ENCODE measurements at places on chromosomes 7 and 10. TPM values are rescaled to one million over a fixed set of nuclear protein-coding genes. Genes with fewer than 3 reads are reported as not detected.

DNA sequence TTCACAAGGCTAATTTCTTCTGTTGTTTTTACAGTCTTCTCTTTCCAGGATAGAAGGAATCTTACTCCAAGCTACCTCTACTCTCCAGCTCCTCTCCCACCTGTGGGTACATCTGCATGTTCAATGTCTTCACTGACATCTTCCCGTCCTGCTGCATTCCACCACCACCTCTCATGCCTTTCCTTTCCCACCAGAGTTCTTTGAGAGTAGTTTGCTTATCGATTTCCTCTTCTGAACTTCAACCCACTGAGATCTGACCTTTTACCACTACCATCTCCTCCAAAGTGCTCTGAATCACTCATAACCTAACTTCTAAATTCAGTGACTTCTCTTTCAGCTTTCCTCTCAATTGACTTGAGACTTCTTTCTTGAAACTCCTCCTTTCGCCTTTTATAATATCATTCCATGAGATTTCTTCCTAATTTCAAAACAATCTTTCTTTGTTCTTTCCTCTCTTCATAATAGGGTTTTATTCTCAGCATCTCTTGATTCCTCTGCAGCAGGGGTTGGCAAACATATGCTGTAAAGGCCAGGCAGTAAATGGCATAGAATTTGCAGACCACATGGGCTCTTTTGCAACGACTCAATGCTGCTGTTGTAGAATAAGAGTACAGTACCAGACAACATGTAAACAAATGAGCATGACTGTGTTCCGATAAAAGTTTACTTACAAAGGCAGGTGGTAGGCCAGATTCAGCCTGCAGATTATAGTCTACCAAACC lies 22.1 kb downstream of the ACSL5 start:
- no peak for DNase-seq

GRCh38 chr10:95122736-95123135 lies 53.4 kb upstream of the CYP2C8 start:
- no peak for DNase-seq

GNAT3 gene
- total RNA-seq, result not detected

HIPK2 gene
- total RNA-seq, result 39.6 TPM

DNA sequence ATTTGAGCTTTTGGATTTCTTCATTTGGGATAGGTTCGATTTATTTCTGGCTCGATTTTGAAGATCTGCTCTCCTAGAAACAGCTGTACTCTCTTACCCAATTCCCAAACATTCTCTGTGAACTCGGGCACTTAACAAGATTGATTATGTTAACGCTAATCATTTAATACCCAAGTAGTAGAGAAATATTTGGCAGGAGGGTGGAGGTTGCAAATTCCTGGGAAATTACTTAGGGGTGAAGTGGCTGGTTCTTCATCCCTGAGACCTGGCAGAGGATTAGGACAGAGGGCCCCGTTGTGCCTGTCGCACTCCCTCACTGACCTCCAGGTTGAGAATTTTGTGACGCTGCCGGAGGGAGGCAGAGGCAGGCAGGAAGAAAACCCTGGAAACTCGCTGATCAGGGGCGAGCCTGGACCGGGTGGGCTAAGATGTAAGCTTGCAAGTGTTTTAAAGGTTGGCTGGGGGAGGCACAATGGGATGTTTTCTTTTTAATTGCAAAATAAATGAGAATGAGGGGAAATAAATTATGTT lies 182.6 kb downstream of the TCF7L2 start:
- DNase-seq, result no peak

DNA sequence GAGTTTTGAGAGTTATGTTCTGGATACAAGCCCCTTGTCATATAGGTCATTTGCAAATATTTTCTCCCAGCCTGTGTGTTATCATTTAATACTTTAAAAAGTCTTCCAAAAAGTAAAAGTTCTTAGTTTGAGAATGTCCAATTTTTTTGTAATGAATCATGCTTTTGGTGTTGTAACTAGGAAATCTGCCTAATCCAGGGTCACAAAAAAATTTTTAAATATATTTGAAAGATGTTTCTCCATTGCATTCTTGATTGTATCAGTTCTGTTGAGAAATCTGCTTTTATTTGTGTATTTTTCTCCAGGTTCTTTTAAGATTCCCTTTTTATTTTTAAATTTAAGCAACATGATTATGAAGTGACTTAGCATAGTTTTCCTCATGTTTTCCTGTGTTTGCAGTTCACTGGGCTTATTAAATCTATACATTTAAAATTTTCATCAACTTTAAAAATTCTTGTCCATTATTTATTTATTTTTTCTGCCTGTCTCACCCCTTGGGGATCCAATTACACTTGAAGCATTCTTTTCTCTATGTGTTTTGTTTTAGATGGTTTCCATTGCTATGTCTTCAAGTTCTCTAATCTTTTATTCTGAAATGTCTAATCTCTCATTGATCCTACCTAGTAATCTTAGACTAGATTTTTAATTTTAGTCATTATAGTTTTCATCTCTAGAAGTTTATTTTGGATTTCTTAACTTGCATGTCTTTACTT lies 47.0 kb downstream of the CCDC71L start:
- no peak for DNase-seq

- no peak for DNase-seq
Measured at GRCh38 chr7:64266341-64266919, 38.2 kb downstream of the ZNF679 start.

DNA sequence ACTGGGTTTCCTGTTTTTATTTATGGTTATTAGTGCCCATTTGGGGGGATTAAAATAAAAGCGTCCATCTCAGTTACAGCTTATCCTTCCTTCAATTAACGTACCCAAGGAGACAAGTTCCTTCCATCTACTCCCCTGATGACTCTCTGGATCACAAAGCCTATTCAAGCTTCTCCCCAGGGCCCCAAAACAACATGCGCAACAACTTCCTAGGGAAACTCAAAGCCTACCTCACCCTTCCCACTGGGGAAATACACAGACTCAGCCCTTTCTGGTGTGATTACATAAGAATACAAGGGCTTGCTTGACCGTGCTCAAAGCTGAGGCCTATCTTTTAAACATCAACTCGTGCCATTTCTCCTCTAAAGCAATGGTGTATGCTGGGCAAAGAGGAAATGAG lies 112.4 kb downstream of the CDK6 start:
- DNase-seq, result no peak

DNA sequence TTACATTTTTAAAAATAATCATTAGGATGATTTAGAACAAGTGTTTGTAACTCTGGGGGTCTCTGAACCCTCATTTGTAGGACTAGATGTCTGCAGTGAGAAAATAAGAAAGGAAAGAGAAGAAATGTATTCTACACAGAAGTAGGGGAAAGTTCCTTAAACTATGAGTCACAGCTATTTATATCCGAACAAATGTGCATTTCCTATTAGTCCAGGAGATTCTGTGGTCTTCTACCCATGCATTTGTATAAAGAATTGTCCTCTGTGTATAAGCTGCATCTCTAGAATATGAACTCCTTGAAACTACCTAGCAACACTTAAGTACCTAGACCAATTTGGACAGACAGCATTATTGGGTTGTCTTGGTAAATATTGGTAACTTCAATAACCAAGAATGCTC lies 15.9 kb upstream of the CD36 start:
- DNase-seq, result no peak

PITRM1 gene
- 68.3 TPM for total RNA-seq

GRCh38 chr7:46812101-46812675 lies 769.7 kb downstream of the TNS3 start:
- DNase-seq, result no peak
